Activated CD4-positive, alpha-beta T cell treated with anti-CD3 and anti-CD28 coated beads, Interleukin-2, Interleukin-4, amounts not matched to agents 100 ng/mL and 50 ng/mL, durations not matched to agents 16 hours and 8 hours (primary cell): ENCODE measurements at places on chromosomes 5 and 9.

- no peak for DNase-seq
Measured at GRCh38 chr9:100346836-100347235, 5.9 kb downstream of the TEX10 start.

GRCh38 chr9:110669433-110669832, 842 bp downstream of the MUSK start:
- DNase-seq = no peak

DNA sequence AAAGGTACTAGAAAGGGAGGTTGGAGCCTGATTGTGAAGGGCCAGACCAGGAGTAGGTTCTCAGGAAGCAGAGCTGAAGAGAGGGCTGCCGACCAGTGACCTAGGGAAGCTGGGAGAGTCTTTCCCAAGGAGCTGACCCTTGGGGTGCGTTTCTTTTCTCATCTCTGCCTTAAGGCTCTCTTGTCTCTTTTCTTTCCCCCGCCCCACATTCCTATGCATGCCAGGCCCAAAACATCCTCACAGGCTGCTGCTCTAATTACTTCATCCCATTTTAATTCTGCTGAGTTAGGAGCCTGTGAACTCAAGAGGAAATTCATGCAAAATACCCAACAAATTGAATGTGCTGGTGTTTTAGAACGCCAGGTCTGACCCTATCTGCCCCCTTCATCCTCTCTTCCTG, 46.9 kb upstream of the HSPA9 start:
- no peak for DNase-seq

- DNase-seq = peak; percentile 34
Measured at GRCh38 chr5:131171276-131171810, 599 bp downstream of the LYRM7 start.

DNA sequence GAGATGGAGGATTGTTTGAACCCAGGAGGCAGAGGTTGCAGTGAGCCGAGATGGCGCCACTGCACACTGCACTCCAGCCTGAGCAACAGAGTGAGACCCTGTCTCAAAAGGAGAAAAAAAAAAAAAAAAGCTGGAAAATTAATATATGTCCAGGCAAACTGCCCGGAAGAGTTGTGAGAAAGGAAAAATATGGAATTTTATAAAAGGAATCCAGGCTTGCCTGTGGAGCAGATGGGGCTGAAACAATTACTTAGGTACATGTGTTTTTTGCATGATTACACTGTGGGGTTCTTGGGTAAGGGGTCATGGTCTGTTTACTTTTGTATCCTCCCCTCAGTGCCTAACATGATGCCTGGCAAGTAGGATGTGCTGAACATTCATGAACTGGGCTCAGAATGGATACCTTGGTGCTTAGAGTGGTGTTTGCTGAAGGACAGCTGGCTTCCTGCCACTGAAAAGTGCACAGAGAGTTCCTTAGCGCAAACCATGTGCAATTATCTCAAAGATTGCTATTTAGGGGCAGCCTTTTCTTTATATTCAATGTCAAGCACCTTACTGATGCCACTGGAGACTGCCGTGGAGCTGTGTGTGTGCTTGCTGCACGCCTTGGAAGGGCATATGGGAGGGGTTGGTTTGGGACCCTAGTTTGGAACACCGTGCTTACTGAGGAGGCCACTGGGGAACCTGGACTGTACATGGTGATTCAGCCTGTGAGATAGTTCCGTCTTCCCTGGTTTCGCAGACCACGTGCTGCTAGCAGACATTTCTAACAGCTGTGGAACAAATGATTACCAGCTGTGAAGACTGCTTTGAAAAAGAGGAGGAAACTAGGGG, 78.4 kb downstream of the MAP1B start:
- DNase-seq = no peak

GRCh38 chr5:67170767-67171166, 25.8 kb downstream of the CD180 start:
- no peak for DNase-seq

- DNase-seq = peak; percentile 20
Measured at GRCh38 chr5:10607023-10607665, 43.3 kb downstream of the ANKRD33B start.

DNA sequence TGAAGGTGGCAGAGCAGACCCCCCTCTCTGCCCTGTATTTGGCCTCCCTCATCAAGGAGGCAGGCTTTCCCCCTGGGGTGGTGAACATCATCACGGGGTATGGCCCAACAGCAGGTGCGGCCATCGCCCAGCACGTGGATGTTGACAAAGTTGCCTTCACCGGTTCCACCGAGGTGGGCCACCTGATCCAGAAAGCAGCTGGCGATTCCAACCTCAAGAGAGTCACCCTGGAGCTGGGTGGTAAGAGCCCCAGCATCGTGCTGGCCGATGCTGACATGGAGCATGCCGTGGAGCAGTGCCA, 3.8 kb downstream of the ALDH1B1 start:
- DNase-seq = no peak

DNA sequence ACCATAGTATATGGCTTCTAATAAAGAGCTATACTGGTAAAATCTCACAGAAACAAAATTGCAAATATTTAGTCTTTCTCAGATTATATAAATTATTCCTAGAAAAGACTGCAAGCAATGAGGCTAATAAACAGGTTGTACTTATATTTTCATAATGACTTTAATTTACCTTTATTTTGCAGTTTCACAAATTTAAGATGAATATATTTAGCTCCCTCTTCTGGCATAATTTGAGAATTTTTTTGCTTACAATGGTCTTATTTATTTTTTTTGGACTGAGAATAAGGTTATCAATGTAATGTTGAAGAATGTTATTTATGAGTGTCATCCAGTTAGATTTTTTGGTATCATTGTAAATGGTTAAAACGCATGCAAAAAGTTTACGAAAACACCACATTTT, 56.7 kb downstream of the PIK3R1 start:
- DNase-seq = no peak

DNA sequence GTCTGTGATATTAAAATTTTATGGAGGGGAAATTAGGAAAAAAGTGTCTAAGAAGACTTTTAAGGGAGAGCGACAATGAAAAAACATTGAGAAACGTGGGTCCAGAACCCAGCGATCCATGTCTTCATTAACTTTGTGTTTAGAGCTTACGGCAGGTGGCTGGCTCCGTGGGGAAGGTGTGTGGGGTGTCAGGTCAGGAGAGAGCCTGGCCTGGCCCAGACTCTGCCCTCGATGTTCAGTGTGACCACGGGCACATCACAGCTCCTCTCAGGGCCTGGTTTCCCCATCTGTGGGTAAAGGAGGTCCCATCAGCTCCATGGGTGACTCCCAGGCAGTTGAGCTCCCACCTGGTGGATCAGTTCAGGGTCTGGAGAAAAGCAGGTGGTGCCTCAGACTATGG, 22.1 kb downstream of the DAB2IP start:
- no peak for DNase-seq
